ENCODE measurements at places on chromosomes 5 and 9.

DNA sequence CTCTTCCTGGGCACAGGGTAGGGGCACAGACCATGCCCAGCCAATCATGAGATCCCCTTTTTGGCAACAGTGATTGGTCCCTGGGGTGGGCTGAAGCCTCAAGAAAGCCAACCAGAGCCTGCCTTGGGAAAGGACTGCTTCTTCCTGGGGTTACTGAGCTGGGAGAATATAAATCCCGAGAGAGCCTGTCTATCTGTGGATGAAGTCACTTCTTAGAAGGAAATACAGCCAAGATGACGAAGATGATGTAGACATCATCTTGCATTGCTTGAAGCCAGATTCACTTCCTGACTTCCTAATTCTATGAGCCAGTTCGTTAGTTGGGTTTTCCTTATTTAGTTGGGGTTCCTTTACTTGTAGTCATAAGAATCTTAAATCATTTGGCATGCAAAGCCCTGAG, 50.1 kb upstream of the PWWP2A start:
- DNase-seq, result no peak

- DNase-seq, result peak; percentile 42
Observed at GRCh38 chr5:137320056-137321045, 178.8 kb downstream of the SPOCK1 start.

- no peak for DNase-seq
Observed at GRCh38 chr5:16551628-16552027, 65.2 kb downstream of the RETREG1 start.

- no peak for DNase-seq
Observed at GRCh38 chr9:121688146-121688680, 36.8 kb downstream of the DAB2IP start.

DNA sequence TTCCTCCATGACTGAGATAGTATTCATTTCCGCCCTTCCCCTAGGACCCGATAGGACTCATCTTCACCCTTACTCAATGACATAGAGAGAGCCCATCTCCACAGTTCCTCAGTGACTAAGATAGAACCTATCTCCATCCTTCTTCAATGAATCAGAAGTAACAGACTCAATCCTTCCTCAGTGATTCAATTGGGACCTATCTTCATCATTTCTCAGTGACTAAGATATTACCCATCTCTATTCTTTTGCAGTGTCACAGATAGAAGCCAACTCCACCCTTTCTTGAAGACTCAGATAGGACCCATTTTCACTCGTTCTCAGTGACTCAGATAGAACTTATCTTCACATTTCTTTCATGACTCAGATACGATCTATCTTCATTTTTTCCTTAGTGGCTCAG, 164.6 kb downstream of the FBXO4 start:
- no peak for DNase-seq

DNA sequence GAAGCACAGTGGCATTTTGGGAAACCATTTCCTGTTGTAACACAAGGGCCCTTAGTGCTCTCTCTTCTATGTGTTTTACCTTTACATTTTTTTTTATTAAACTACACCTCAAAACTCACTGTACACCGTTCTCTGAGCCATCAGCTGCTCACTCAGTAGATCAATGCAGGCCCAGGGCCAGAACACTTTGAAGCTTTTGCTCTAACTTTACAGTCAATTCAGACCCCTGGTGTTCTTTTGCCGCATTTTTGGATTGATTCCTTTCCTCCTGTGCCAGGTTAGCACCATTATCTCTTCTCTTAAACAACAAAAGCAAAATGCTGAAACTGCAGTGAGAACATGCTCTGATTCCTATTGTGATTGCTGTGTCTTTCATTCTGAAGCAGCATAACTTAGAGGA, 269.8 kb upstream of the RGMB start:
- DNase-seq, result no peak

DNA sequence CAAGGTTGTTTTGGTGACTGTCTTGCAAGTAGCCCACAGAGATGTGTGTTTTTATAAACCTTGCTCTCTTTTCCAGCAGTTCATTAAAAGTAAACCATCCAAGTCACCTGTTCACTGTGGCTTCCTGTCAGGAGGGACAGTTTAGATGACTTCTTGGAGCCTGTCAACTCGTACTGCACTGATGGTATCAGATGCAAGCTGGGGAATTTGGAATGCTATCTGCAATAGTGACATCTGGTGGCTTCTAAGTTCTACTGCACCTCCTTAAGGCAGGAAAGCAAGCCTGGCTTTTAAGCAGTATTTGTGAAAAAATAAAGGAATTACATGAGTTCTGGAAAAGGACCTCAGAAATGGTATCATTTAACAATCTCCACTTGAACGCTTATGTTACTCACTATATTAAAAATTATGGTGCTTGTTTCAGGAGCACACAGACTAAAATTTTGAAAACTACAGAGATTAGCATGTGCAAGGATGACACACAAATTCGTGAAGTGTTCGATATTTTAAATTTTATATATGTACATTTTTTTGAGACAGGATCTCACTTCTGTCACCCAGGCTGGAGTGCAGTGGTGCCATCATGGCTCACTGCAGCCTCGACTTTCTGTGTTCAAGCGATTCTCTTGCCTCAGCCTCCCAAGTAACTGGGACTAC, 164.0 kb downstream of the TTC39B start:
- DNase-seq, result peak; percentile 39

DNA sequence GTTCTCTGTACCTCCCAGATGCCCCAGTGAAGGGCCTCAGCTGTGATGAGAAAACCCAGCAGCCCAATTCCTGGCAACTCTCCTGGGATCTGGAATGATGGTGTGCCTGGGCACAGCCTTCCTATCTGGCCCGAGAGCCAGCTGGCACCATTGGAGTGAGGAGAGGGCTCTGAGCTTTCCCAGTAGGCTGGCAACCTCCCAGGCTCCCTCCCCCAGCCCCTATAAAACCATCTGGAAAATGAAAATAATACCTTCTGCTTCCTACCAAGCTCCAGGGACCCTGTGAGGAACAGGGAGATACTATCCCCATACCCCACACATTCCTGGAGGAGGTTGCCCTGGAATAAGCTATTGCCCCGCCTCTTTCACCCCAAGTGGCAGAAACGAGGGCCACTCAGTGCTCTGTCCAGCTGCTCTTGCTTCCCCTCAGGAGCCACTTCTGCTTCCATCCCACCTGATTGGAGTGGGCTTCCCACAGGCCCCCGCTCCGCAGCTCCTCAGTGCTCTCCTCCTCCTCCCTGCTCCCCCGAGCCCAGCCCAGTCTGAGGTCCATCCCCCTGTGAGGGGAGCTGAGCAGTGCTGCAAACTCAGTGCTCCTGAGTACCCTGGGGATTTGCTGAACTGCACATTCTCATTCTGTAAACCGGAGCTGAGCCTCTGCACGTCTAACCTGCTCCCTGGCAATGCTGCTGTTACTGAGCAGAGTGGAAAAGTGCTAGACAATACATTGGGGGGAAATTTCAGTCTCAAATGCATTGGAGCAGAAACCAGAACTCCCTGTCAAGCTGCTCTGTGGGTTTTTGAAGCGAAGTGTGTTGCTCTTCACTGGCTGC, 74.7 kb downstream of the THBS4 start:
- no peak for DNase-seq
